ENCODE measurements at places on chromosomes 5 and 9.

DNA sequence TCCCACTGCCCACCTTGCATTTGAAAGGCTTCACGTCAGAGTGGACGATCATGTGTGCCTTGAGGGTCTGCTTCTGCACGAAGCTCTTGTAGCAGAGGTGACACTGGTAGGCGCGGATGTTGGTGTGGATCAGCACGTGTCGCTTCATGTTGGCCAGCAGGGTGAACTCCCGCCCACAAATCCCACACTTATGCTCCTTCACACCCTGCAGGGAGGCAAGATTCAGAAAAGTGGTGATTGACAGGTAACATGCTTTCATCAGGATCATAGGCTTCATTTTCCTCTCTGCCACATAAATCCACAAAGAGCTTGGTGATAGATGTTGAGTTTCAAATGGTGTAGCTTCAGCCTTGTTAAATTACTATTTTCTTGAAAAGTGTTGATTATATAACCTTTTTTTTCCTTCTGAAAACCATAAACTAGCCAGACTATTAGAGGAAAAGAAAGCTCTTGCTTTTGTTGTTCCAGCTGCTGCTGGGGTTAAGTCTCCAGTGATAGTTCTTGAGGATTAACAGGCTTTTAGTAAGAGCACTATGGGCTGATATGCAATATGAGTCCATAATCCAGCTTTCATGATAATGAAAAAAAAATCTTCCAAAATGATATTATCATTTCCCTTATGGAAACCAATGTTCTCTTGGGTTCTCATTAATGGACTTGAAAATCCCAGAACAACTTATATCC is 50.7 kb downstream of the ZNF366 start:
- DNase-seq = no peak

DNA sequence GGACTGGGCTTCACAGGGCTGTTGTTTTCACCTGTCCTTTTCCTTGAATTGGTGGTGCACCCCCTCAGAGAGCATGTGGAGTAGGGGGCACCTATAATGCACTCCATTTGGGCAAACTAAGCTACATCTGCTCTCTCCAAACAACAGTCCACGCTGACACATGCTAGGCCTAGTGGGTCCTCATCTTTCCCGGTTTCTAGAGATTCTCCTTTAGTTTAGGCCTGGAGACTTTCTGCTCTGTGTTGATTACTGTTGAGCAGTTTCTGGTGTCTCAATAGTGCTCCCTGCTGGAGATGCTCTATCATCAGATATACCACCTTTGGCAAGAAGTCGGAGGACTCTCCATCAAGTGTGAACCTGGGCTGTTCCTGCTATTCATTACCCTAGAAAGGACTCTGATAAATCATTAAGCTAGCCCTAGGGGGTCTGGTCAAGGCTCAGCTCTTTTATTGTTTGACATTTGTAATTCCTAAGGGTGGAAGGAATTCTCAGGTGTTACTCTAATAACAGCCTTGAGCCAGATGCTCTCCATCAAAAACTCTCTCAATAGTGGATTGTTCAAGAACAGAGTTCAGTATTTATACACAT is 64.0 kb upstream of the FYB1 start:
- DNase-seq = no peak

GRCh38 chr9:134569626-134570025 is 72.0 kb upstream of the COL5A1 start:
- no peak for DNase-seq

GRCh38 chr9:117394655-117395054 is 20.2 kb downstream of the ASTN2 start:
- no peak for DNase-seq

DNA sequence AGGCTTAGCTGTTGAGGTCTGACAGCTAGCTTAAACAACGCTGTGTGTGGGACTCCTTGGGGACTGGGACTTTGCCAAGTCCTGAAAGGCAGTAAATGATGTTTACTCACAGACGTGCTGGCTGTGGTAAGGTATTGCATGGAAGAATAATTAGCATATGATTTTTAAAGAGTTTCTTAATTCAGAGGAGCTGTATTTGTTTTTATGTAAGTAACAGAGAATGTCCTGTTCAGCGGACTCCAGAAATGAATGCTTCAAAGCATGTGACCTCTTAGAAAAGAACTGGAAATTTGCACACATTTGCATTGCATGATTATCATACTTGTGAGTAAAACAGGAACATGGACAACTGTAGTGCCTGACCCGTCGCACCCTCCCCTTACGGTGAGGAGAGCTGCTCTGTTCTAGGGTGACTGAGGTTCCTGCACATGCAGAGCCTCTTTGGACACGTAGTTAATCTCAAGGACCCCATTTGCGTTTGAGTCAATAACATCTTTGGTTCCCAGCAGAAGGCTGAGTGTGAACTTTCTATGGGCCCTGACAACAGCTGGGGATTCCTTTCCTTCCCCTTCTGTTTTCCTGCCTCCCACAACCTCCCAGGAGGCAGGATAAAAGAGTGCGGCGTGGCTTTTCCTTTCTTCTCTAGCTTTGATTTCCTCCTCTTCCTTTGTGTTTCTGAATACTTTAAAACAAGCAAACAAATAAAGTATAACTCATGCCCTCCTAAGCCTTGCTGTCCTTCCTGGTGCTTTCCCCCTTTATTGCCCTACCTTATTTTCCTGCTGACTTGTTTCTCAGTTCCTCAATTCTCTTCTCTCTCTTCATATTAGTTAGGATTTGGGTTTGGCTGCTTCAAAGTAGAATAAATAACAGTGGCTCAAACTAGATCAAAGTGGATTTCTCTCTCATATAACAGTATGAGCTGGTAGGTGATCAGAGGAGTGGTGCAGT is 157.2 kb upstream of the CD180 start:
- no peak for DNase-seq

GRCh38 chr5:39223565-39224156 is 4.3 kb upstream of the FYB1 start:
- no peak for DNase-seq

DNA sequence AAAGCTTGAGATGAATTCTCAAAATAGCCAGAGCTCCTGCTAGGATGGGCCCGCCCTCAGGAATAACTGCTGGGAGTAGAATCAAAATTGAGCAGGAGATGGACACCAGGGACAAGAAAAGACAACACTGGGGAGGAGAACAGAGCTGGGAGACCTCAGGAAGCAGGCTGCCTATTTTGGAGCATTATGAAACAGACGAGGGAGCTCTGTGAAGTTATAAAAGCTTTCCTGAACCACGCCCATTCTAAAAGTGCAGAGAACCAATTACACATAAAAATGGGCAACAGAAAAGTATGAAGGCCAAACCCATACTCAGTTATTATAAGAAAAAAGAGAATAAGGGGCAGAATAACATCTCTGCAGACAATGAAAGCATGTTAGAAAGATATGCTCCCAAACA is 213.9 kb upstream of the TRPC7 start:
- no peak for DNase-seq

GRCh38 chr5:81167544-81167943 is 65.6 kb upstream of the CKMT2 start:
- DNase-seq = no peak

GRCh38 chr5:116281309-116281708 is 196.5 kb downstream of the COMMD10 start:
- DNase-seq = no peak

- DNase-seq = no peak
Observed at GRCh38 chr9:72041775-72042194, 18.6 kb downstream of the C9orf57 start.

GRCh38 chr5:181153814-181154213 is 6.4 kb downstream of the OR2V2 start:
- no peak for DNase-seq
